Posterior cingulate gyrus (tissue), 11 donors: ENCODE measurements at places on chromosomes 12 and 14.

- DNase-seq, result no peak
Measured at GRCh38 chr14:103745424-103745823, 29.8 kb downstream of the ZFYVE21 start.

DNA sequence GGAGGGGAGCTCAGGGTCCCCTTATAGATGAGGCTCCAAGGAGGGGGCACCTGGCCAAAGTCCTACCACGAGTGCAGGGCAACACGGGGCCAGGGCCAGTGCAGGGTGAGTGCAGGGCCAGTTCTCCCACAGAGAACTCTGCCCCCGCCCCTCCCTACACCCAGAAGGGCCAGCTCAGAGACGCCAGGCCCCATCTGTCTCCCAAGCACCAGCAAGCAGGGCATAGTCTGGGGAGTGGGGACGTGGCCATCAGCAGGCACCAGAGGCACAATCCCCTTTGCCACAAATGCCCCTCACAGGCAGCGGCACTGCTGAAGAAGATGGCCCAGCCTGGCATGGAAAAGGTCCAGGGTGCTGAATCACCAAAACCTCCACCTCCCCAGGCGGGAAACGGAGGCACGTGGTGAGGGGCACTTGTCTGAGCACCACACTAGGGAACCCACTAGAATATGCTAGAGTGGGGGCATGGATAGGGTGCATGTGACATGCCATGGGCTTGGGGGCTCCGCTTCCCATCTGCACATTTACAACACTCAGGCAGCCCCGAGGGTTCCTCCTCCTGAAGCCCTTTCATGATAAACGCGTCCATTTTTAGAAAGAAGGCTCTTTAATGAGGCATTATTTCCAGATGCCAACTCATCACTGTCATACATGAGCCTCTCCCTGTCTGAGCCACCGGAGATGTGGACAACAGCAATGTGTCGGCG is 17.8 kb downstream of the CCDC85C start:
- no peak for DNase-seq

DNA sequence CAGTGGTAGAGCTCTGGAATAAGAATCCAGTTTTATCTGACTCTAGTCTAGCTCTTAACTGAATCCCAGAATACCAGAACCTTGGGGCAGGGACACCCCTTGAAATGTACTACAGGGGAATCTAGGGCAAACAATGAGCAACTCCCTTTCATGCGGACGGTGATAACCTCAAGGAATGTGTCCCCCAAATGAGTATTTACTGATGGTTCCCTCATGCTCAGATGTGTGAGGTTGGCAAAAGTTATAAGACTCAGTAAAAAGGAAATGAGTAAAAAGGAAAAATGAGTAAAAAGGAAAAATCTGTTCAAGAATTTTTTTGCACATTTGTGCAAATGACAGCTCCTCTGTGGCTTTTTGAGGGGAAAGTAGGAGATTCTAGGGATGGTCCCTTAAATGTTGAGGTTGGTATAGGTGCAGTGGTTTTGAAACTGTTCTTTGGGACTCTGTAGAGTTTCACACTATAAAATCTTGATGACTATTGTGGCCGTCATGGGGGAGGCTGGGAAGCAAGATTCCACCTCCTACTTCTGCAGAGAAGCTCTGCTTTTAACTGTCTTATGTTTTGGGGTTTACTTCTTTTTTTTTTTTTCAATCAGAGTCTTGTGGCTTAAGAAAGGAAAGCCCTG is 58.6 kb downstream of the NRXN3 start:
- no peak for DNase-seq

DNA sequence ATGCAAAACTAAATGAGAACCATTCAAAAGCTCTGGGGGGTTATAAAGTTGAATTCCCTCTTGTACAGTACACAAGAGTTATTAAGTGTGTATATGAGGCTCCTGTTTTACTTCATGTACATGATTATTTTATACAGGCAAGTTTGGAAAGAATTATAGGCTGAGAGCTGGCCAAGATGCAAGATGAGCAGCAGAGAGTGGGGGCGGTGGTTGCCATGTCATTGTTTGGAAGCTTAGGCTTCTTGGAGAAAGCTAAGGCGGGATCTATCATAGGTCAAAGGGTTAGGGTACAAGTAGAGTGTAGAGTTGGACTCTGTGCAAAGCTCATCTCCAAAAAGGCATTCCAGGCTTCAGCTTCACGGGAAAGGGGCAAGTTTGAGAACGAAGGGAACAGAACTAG is 297.1 kb upstream of the TBX3 start:
- no peak for DNase-seq

DNA sequence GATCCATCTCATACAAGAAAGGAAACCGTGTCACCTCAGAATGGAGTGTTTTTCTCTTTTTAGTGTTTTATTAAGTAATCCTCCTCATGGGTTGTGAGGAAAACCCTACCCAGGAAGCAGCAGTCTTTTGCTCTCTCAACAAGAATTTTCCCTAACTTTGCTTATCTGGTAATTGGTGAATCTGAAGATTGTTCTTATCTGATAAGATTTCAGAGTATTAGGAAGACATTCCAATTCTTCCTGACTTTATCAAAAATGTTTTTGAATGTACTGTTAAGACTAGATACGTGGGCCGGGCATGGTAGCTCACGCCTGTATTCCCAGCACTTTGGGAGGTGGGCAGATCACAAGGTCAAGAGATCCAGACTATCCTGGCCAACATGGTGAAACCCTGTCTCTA is 86.0 kb downstream of the PHLDA1 start:
- DNase-seq, result no peak

DNA sequence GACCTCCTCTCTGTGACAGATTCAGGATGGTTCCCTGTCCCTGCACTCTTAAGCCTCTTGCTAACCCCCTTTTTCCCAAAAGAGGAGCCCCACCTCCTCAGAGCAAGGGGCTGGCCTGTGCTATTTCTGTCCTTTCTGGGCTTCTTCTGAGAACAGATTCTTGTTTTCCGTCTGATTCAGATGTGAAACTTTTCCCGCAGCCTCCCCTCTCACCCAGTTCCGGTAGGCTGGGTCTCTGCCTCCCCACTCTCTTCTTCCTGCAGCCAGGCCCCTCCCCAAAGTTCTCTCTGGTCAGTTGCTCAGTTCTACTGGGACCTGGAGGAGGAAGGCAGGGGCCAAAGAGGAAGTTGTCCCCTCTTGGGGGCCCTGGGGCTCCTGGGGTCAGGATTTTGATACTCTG is 11.8 kb downstream of the PDE1B start:
- DNase-seq, result no peak

DNA sequence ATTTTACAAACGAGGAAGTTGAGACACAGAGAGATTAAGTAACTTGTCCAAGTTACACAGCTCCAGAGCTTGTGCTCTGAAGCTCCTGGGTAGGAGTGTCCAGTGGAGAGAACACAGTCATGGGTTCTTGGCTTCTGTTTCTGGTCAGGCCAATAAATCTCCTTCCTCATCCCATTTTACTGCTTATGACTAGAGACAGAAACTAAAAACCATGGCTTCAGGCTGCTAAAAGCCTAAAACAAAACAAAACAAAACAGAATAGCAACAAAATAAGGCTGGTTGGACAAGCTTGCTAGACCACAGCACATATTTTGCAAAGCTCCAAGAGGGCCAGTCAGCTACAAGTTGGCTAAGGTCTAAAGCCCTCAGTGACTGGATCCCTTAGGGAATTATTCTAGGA is 49.8 kb downstream of the PTGER2 start:
- no peak for DNase-seq

DNA sequence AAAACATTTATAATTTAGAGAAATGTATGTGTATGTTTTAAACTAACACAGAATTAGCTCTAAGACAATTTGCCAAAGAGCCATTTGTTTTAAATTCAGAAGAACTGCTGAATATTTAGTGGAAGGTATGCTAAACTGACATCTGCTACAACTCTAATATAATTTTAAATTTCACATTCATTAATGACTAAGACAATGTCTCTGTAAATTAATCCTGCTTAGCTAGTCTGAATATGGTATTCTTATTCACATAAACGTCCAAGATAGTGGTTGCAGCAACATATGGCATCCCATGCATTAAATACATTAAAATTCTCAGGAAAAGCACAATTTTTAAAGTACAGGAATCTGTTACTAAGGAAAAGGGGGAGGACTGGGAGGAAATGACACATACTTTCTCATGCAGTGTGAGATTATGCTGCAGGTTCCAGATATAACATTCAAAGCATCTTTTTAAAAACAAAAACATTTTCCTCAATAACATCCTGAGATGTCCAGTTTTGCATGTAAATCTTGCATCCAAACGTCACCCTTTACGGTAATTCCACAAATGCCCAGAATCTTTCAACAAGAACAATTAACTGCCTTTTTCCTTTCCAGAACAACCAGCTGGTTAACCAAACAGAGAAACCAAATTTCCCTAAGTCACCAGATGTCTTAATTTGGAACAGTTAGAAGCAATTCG is 26.9 kb downstream of the WDR89 start:
- no peak for DNase-seq

GRCh38 chr12:33265900-33266299 is 173.7 kb downstream of the SYT10 start:
- DNase-seq, result no peak

- no peak for DNase-seq
Measured at GRCh38 chr12:111454716-111455447, 49.2 kb downstream of the SH2B3 start.

- DNase-seq, result no peak
Measured at GRCh38 chr12:28456934-28457710, 266.9 kb downstream of the CCDC91 start.

DNA sequence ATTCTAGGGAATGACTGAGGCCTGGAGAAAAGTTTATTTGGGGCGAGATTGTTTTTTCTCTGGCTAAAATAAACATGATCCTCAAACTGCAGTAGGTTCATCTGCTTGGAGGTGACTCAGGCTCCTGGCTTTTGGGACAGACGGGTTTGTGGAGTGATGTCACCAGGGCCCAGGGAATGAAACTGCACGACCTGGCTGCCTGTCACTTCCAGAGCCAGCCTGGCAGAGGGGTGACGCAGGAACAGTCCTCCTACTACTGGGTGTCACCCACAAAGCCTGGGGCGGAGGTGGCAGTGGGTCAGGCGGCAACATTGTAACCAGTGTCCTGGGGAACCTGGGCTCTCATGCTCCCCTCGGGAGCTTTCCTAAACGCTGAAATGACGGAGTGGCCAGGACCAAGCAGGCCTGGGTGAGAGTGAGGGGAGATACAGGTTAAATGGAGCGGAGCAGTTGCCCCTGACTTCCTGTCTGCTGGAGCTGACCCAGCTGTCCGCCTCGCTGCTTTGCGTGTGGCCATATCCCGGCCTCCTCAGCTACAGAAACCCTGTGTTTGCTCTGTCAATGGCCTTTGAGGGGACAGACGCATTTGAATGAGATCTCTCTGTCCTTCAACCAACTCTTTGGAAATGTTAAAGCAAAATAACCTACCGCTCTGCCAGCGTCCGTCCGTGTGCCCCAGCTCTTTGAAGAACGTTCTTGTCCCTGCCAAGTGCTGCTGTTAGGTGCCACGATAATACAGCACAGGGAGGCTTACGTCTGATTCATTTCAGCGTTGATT is 6.5 kb downstream of the HIP1R start:
- DNase-seq, result peak; percentile 93

DNA sequence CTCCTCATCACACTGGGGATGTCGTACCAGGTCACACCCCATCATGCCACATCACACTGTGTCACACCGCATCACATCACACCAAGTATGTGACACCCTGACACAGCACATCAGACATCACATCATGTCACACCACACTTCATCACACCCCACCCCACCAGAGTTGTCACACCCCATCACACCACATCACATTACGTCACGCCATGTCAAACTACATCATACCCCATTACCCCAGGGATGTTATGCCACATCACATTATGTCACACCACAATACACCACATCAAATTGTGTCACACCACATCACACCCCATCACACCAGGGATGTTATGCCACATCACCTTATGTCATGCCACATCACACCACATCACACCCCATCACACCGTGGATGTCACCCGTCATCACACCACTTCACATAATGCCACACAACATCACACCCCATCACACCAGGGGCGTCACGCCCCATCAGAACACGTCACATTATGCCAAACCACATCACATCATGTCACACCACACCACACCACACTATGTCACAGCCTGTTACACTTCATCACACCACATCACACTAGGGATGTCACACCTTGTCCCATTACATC is 133.6 kb downstream of the TMEM121 start:
- no peak for DNase-seq

GRCh38 chr12:115519887-115520286 is 757.6 kb downstream of the MED13L start:
- DNase-seq, result no peak

DNA sequence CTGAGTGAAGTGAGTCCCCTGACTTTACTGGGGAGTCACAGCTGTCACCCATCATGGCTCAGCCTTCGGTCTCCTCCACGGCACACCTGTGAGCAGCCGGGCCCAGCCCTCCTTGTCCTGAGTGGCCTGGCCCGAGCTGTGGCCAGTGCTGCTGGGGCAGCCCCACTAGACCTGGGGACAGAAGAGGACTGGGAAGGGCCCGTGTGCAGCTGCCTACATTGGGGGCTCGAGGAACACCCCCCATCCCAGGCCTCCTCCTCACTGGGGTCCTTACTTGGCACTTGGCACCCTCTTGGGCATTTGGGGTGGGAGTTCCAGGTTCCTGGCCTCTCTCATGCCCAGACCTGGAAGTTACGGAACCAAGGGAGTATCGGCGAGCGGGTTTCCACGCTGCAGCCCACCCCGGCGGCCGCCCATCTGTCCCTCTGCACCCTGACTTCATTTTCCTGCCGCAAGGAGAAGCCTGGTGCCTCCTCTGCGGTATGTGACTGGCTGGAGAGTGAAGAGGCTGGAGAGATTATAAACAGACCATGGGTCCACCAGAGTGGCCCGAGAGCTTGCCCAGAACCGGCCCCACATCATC is 179.7 kb downstream of the KIF26A start:
- DNase-seq, result no peak

DNA sequence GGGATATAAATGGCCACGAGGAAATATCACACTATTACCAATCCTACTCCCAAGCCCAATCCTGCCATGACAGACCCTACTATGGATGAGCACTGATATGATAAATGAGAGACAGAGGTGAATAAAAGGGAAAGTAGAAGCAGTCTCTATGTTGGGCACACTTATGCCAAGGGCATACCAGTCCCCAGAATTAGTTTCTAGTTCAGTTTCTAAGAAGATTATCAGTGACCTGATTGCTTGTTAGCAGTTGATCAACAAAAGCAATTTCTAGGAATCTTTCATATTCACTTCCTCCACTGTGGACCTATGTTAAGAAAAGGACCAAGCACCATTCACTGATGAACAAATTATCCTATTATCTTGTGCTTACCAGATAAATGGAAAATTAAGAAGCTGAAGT is 20.0 kb downstream of the SCAF11 start:
- DNase-seq, result no peak

GRCh38 chr12:92482599-92482998 is 220.2 kb upstream of the PLEKHG7 start:
- DNase-seq, result no peak

GRCh38 chr12:76544601-76545261 is 14.8 kb downstream of the OSBPL8 start:
- DNase-seq, result no peak

- DNase-seq, result no peak
Measured at GRCh38 chr12:4212845-4213244, 60.7 kb upstream of the CCND2 start.

DNA sequence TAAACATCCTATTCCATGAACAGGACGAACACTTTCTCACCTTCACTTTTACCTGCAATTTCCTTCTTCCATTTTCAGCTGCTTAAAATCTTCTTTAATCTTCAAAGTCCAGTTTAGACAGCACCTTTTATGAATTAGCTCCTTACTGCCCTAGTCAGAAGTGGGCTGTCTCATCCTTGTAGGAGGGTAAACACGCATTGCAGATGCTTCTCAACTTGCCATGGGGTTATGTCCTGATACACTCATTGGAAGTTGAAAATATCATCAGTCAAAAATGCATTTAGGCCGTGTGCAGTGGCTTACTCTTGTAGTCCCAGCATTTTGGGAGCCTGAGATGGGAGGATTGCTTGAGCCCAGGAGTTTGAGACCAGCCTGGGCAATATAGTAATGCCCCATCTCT is 35.2 kb downstream of the HMGA2 start:
- DNase-seq, result no peak
